ENCODE measurements at places on chromosomes 11 and 22.
A peak's percentile ranks its signal among the peaks of the same experiment; 100 is the strongest.

DNA sequence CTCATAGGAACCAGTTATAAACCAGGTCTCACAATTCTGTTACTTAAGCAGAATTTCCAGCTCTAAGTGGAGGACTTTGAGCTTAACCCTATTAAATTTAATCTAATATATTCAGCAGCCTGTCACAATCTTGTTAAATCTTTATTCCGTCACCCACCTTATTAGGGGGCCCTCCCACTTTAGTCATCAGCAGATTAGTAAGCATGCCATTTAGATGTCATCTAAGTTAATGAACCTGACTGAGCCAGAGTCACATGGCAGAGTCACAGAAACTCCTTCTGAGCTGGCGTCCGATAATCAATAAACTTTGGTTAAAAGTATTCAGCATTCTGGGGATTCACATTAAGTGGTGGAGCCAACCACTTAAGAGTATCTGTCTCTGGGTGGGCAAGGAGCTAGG, 35.1 kb downstream of the TTC12 start:
- no peak for DNase-seq

- peak; percentile 74 for DNase-seq
Measured at GRCh38 chr22:46622081-46622521, 1.9 kb downstream of the GRAMD4 start.

DNA sequence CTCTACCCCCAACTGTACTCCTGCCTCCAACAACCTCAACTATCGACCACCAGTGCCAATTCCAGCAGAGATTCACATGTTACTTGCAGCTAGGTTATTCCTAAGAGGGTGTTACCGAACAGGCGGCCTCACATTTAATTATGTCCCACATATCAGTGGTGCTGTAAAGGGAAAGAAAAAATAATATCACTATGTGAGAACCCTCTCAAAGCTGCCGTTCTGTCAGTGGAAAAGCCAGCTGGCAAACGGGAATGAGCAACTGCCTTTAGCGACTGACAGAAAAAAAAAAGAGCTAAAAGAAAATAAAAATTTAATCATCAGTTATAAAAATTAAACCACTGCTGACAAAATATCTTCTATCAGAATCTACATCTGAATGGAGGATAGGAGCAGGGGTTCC, 270.8 kb upstream of the NARS2 start:
- DNase-seq = no peak

DNA sequence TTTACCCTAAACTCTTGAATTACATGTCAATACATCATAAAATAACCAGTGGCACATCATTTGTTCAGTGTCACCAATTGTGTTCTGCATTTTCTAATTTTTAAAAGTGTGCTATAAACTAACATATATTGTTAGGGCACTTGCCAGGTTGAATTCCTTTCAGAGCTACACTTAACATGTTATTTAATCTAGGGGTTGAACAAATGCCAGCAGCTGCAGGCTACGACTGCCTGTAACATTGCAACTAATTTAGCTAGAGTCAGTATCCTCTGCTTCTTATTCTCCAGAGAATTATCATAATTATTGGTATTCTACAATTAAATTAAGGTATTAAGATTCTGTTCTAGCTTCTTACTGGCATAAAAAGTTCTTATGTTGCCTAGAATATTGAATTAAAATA, 46.4 kb upstream of the ARHGAP42 start:
- DNase-seq = no peak

- DNase-seq = no peak
Measured at GRCh38 chr11:30914143-30914762, 328.1 kb upstream of the MPPED2 start.

DNA sequence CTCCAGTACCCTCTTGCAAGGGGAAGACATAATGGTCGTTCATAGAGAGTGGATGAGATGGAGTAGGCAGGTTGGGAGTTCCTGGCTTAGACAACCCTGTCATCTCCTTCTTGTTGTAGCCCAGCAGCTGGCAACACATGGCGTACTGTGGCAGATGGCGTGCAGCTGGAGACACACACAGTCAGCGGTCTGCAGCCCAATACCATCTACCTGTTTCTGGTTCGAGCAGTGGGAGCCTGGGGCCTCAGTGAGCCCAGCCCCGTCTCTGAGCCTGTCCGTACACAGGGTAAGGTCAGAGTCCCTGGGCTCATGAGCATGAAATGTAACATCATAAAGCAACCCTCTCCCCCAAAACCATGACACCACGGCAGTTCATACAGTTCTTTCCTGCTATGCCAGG, 8.7 kb downstream of the ROBO3 start:
- DNase-seq = no peak

DNA sequence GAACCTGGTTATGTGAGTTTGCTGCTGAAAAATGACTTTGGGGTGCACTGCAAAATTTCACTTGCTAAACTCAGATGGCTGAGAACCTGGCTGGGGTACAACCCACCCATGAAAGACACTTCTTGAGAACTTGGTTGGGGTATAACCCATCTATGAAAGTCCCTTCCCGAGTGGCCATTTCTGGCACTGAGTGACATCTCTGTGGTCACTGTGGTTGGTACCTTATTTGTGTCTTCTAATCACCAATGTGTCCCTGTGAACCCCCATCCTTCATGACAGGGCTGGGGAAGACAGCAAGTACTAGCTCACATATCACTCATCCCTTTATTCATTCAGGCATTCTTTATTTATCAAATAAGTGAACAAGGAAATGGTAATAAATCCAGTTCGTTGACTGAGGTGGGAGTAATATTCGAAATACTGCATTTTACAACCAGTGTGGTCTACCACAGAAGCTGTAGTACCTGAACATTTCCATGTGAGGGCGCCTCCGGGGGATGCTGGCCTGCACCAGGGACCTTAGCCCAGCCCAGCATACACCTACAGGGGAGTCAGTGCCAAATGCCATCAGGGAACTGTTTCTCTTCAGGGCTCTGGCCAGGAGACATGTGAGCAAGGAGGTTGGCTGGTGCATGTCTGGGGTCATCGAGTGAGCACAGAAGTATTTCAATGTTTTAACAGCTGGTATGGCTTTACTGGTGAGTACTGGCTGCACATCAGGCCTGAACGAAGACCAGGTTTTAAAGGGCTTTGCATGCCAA, 122.1 kb downstream of the CSNK2A3 start:
- peak; percentile 3 for DNase-seq

DNA sequence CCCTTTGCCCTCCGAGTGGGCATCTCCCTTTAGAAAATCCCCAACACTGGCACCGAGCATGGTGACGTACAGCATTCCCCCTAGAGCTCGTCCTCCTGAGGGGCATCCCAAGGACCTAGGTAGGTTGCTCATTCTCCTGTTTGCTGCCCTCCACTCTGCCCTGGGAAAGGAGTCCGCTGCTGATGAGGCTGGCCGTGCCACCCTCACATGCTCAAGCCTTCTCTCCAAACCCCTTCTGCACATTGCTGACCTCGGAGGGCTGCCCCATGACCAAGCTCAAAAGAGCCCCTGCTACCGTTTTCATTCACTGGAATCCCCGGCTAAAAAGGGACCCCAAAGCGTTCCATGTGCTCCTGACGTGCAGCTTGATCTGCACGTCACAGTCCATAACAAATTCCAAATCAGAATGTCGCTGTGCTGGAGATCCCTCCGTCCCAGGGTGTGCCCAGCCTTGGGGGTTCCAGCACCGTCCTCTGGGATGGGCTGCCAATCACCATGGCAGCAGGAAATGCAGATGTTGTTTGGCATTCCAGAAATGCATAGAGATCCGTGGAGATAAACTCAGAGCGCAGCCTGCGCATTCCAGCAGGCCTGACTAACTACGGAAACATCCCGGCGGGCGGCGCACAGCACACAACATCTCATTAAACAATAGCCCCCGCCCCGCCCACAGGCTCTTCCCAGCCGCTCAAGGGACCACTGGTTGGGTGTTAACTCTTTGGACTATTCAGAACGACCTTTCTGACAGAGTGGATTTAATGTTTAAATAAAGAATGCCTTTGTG, 26.3 kb upstream of the GNB1L start:
- DNase-seq = no peak

DNA sequence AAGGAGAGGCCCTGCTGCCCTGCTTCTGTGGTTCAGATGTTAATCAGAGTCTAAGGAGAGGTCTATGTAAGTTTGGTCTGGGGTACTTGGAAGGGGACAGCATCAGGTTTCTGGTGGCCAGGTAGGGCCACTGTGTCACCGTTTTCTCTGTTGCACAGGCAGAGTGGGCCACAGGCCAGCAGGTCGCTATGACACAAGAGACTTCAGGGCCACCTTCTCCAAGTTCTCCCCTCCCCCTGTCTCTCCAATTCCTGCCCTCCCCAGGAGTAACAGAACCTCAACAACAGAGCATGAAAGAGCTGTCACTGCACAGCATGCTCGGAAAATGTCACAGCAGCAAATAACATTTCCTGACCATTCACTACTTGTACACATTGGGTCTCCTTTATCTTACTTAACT, 58.6 kb downstream of the MPPED2 start:
- no peak for DNase-seq

GRCh38 chr22:49199224-49199623, 628.4 kb downstream of the BRD1 start:
- DNase-seq = no peak

GRCh38 chr11:46212720-46213119, 64.7 kb upstream of the CREB3L1 start:
- DNase-seq = no peak

GRCh38 chr11:102528618-102529017, 1.9 kb downstream of the MMP7 start:
- DNase-seq = no peak

GRCh38 chr22:50705219-50705691, 32.6 kb downstream of the SHANK3 start:
- DNase-seq = no peak

- DNase-seq = no peak
Measured at GRCh38 chr11:70582886-70583641, 184.7 kb downstream of the CTTN start.

- DNase-seq = no peak
Measured at GRCh38 chr11:95595541-95595940, 194.0 kb downstream of the FAM76B start.

DNA sequence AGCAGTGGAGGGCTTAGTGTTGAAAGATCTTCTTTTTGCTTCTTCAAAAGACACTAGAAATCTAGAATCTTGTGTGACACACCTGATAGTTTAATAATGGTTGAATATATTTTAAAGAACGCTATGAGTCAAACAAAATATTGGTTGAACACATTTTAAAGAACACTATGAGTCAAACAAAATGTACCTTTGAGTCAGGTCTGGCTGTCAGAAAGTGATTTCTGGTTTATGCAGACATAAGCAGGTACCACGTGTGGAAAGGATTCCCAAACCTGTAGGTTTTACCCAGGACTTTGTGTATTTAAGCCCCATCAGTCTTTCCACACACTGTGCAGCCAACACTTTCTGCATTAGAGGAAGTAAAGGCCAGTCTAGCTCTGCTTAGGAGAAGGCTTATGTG, 366.7 kb upstream of the TENM4 start:
- DNase-seq = no peak

DNA sequence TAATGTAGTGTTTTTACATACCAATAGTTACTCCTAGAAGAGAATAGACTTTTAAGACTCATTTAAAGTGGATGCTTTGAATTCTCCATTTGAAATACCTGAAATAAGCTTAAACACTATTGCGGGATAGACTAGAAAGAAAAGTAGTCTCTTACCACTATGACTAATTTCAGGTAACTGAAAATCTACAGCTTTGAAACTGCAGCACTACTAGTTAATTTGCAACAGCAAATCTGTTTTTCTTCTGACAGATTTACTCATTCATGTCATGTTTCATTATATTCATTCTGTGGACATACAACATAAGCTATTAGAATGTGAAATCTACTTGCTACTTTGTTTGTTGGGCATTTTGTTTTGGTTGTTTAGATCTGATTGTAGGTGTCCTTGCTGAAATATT, 153.6 kb downstream of the MAML2 start:
- DNase-seq = no peak

DNA sequence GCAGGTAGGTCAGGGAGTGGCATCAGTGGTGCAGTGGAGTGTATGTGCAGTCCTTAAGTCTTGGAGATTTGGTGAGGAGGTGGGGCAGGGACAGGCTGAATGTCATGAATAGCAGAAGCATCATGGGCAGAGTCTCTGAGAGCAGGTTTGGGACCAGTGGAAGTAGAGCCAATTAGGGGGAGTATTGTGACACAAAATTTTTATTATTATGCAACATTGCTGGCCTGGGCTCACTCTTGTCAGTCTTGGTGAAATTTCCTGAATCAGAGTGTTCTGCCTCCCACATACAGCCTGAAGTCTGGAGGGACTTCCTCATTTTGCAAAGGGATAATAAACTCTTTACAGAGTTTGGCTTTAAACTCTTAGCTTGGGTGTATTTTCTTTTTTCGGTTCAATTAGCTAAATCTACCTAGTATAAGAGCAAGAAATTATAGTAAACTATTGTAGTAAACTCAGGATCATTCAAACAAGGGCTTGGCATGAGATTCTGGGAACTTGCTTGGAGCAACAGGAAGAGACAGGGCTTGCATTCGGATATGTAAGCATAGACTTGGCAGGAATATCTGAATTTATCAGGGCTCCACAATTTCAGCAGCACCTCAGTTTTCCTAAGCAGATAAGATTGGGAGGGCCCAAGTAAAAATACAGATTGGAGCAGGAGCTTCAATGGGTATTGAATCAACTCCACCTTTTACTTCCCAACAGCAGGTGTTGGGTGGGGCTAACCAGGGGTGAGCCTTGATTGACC, 67.7 kb downstream of the FDX1 start:
- DNase-seq = peak; percentile 90

DNA sequence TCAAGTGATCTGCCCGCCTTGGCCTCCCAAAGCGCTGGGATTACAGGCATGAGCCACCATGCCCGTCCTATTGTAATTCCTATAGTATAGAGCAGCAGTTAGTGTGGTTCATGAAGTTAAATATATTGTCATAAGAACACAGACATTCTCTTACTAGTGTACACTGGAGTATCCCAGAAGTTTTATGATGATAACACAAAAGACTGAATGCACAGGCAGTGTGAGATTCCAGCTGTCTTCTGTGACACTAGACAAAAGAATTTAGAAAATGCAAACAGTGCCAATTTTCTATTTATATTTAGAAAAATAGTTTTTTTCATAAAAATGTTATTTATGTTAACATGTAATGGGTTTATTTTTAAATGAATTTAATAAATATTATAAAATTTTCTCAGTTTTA, 39.4 kb upstream of the RBX1 start:
- DNase-seq = no peak

DNA sequence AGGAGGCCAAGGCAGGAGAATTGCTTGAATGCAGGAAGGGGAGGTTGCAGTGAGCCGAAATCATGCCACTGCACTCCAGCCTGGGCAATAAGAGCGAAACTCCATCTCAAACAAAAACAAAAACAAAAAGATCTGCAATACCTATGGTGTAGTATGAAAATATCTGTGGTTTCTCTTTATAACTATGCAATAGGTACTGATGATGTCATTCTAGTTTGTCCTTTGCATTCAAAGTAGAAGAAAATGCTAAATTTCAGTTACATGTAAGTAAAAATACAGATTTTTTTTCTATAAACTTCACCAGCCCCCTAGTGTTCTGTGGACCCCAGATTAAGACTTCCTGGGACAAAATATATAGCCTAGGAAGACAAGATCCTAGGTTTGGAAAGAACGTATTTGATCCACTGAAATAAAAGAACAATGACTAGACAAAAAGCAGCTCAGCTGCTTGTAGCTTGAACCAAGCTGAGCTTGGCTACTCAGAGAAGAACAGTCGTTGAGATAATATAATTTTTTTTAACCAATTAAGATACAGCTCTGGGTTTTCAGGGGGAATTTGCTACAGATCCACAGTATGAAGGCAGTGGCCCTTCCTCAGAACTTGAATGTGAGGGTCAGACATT, 2.8 kb upstream of the HBE1 start:
- no peak for DNase-seq

Measured in AML-193 (cell line).